OCI-M1 (cell line): ENCODE measurements at places on chromosomes 1 and 21.

DNA sequence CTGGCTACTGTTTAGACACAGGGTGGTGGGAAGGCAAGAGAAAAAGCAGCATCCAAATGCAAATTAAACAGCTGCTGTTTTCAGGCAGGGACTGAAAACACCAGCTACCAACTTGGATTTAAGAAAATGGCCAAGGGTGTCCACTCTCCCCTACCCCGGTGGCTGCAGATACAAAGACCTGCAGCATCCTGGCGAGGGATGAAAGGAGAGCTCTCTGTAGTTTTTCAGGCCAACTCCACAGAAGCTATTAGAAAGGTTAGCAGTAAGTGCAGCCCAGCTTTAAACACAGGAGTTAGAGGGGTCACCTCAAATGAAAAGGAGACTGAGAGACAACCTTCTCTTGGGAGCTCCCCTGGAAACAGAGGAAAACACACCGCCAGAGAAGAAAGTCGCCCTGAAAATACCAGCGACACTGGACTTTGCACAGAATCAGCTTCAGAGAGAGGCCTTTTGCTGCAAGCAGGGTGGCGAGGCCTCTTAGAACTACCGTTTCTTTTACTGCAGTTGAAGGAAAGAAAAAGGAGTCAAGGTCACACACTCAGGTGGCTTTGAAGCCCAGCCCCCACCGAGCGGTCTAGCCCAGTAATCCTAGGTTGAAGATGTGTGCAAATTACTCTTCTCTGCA lies 74.4 kb upstream of the TIAM1 start:
- DNase-seq = no peak

DNA sequence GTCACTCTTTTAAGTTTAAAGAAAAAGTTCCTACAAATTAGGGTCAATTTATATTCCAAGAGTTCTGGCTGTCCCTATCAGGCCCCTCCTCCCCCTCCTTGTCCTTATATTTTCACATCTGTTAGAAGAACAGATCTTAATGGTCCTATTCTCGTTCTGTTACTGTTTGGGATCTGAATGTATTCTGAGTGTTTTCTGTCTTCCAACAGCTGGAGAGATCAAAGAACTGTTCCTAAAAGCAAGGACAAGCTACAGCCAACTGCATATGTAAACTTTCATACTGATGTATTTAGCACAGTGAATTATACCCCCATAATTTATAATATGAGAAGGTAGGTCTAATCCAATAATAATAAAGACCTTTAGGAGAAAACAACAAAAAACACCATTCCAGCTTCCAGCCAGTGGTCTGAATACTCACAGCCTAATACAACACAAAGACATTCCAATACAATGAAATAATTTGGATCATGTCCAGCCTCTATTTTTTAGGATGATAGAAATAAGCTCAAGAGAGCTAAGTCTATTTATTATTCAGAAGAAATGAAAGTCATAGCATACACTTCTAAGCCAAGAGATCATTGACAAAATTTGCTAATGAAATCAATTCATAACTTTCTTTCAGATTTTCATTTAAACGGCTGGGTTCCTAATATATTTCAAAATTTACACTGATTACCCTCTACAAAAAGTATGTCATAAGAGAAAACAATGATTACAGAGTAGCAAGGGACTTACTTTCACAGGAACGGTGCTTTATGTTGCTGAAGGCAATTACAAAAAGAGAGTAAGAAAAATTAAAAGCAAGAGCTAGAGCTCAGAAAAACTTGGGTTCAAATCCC lies 25.3 kb downstream of the WLS start:
- DNase-seq = no peak

DNA sequence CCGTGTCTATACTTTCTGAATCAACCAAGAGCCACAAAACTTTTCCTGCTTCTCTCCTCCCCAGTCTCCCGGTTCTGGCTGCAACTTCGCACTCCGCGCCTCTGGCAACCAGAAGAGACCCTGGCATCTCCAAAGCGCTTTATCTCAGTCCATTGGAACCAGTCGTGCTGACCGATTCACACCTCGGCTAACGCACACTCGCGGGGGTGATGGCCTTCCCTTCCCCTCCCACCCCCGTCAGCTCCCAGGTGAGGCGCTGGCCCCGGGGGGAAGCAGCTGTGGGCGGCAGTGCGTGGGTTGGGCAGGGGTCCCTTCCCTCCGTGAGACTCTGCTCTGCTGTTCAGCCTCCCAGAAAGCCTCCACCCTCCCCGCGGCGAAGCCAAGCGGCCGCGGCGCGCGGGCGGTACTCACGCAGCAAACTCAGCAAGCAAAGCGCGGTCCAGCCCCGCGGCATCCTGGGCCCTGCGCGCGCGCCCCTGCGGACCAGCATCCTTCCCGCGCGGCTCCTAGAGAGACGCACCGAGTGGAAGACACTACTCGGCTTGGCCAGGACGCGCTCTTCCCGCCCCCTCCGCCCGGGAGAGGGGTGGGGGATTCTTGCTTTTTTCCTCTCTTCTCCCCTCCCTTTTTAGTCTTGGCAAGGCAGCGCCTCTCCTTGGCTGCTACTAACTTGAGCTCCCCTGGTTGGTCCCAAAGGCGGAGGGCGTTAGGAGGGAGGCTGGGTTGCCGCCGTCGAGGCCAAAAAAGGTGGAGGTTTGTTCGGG lies at the start of gene CD34:
TSS of gene CD34 (minus strand) at position 535 of the 764 bp plus-strand sequence. CDS start at position 490, 45 bp downstream.
- no peak for DNase-seq

- DNase-seq = no peak
Measured at GRCh38 chr1:163201906-163202305, 810 bp downstream of the RGS5 start.

DNA sequence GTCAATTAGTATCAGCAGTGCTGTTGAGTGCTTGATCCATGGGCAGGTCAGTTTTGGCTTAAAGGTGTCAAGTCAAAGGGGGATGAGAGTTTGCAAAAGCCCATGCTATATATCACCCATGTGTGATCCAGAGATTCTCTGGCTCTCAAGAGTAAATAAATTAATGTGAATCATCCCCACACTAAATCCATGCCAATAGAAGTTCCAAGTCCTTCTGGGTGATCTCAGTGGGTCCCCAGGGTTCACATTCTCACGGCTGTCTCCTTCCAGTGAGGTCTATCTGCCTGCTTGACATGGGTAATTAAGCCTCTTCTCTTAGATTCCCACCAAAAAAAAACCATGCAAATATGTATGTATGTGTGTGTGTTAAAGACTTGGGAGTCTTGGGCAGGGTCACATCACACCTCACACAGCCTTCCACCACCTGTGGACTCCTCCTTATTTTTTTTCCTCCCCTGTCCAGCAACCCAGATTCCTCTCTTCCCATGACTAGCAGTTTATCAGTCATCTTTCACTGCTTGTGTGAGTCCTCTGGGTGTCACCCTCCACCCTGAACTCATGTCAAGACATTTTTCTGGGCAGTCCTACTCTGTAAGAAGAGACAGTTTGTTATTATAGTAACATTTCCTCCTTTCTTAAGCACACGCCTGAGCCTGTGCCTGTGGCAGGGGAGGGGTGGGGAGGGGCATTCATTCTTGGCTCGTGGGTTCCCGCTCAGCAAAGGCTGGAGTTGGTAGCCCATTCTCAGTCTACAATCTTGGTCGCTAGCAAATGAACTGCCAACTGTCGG lies 14.3 kb upstream of the S100A11 start:
- peak; percentile 37 for DNase-seq

DNA sequence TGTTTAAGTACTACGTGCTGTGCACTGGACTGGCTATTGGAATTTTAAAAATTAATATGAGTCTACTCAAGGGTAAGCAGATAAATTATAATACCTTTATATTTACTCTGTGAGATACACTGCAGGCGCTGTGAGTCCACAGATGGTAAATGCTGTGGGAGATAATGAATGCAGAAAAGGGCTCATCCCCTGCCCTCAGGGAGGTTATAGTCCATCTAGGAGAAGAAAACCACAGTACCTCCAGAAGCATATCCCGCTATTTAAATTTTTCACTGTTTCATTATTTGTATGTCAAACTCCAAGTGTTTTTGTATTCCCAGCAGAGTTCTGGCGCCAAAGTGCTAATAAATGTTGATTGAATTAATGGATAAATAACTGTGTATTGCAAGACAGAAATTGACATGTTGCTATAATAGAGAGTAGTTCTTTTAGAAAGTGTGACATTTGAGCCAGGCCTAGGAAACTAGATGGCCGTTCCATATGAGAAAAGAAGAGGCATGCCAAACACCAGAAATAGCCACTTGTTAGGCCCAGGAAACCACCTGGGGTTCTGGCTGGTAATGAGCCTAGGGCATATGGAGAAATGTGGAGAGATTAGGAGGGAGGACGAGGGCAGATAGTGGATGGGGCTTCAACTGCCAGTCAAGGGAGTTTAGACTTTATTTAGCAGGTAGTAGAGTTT lies 61.7 kb downstream of the LRRC8D start:
- DNase-seq = no peak

DNA sequence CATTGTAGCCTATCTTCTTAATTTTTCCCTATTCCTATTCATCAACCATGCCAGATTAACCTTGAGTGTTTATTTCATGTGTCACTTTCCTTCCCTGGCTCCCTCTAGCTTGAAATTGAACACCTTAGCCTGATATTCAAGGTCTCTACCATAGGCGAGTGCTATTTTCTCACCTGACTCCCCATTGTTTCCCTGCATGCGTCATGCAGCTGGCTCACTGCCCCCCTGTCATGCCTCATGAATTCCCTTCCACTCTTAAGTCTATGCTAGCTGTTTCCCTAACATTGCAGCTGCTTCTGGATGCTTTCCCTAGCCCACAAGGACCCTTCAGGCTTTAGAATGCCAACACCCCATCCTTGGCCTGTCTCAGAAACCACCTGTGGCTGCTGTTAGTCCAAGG lies 56.7 kb upstream of the CD1D start:
- DNase-seq = no peak

DNA sequence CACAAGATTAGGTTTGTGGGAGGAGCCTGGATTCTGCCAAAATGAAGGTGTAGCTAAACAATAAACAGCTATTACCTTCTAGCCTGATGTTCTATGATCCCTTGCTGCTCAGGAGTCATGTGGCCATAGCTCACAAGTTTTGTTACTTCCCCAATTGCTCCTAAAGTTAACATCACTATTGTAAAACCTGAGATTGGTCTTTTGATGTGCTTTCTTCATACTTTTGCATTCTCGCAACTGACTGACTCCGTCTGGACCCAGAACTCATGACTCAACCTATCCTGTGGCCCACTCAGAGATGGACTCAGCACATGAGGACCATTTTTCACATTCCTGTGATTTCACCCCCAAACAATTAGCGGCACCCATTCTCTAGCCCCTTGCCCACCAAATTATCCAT lies 69.1 kb downstream of the PTGS2 start:
- DNase-seq = no peak
